ENCODE measurements at places on chromosomes 3 and 15.

- DNase-seq = no peak
- H3K4me3 ChIP-seq = no peak overlapping the region
- H3K4me1 ChIP-seq = no peaks in the 10 kb centered on the region
- no peak overlapping the region for H3K27ac ChIP-seq
- no peaks in the 10 kb centered on the region for H3K36me3 ChIP-seq
These were observed 175.1 kb downstream of the PTPRG start for GRCh38 chr3:61736506-61736905.

DNA sequence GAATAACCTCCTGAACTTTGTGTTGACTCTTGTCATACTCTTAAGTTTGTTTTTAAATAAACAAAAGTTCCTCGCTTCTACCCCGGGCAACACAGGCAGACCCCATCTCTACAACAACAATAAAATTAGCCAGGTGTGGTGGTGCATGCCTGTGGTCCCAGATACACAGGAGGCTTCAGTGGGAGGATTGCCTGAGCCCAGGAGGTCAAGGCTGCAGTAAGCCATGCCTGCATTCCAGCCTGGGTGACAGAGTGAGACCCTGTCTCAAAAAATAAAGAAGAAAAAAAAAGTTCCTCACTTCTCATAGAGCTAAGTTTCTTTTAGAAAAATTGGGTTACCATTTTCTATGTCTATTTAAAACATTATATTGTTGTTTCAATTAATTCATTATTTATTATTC is 29.2 kb downstream of the HDGFL3 start:
- no peak overlapping the region for H3K27ac ChIP-seq
- no peak for DNase-seq
- H3K4me3 ChIP-seq = no peak overlapping the region
- no peaks in the 10 kb centered on the region for H3K27me3 ChIP-seq
- no peaks in the 10 kb centered on the region for H3K36me3 ChIP-seq

DNA sequence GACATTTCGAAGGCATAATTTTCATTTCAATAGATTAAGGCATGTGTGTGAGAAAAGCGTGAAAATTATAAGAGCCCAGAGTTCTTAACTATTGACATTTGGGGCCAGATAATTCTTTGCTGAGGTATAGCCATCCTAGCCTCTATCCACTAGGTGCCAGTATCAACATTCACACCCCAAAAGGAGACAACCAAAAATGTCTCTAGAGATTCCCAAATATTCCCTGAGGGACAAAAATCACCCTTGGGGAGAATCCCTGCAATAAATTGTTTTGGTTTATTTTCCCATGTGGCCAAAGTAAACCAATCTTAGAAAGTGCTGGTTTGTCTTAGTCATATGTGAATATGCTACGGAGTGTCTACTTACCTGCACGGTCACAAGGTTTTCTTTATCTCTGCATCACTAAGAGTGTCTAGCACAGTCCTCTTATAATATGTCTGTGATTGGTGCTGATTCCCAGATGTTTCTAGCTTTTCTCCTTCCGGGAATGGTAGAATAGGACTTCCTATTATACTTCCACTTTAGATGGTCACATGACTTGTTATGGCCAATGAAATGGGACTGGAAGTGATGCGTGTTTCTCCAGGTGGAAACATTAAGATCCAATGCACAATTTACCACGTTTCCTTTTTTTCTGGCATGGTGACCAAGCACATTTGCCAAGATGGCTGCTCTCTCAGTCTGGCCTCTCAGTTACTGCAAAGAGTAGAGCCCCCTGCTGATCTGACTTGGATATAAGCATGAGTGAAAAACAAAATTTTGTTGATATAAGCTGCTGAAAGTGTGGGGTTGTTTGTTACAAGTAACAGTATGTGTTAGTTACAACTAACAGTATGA is 8.0 kb upstream of the KBTBD8 start:
- DNase-seq = no peak
- H3K27ac ChIP-seq = no peak overlapping the region
- H3K4me1 ChIP-seq = no peaks in the 10 kb centered on the region
- no peak overlapping the region for H3K4me3 ChIP-seq
- H3K27me3 ChIP-seq = no peaks in the 10 kb centered on the region

DNA sequence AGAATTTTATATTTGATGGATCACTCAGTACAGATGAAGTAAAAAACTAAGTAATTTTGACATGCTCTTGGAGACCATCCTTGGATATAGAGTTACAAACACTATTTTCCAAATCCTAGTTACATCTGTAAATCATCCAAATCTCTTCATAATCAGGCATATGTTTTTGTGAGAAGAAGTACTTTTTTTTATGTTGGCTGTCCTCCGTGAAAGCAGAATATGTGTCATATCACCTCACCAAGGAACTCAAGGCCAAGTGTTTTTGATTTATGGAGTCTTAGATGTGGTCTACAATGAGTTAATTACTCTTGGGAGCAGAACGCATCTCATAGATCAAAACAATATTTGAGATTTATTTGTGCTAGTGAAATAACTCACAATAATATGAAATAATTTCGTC is 416.5 kb upstream of the TGFBR2 start:
- no peak for DNase-seq
- no peaks in the 10 kb centered on the region for H3K4me1 ChIP-seq
- H3K27ac ChIP-seq = no peak overlapping the region
- H3K36me3 ChIP-seq = no peaks in the 10 kb centered on the region
- H3K4me3 ChIP-seq = no peak overlapping the region

DNA sequence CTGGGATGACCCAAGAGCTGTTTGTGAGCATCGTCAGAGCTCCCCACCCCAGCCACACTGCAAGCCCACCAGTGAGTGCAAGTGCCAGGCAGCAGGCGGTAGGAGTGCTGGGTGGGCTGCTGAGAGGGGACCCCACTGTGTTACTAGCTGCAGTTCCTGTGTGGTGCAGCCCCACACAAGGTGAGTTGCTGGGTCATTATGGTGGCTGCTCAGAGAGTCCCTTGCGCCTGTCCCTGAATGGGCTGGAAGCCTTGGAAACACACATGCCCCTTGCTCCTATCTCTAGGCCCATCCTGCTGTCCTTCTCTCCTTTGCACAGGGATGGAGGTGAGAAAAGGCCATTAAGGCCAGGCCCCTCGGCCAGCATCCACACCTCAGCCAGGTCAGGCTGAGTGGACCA is 83.7 kb downstream of the SEC22A start:
- H3K36me3 ChIP-seq = no peaks in the 10 kb centered on the region
- H3K27ac ChIP-seq = no peak overlapping the region
- no peak for DNase-seq
- H3K4me1 ChIP-seq = no peaks in the 10 kb centered on the region

- no peak overlapping the region for H3K4me3 ChIP-seq
- H3K4me1 ChIP-seq = no peaks in the 10 kb centered on the region
- DNase-seq = no peak
- H3K27me3 ChIP-seq = no peaks in the 10 kb centered on the region
These were observed 150.2 kb downstream of the GSK3B start for GRCh38 chr3:119944091-119944490.

DNA sequence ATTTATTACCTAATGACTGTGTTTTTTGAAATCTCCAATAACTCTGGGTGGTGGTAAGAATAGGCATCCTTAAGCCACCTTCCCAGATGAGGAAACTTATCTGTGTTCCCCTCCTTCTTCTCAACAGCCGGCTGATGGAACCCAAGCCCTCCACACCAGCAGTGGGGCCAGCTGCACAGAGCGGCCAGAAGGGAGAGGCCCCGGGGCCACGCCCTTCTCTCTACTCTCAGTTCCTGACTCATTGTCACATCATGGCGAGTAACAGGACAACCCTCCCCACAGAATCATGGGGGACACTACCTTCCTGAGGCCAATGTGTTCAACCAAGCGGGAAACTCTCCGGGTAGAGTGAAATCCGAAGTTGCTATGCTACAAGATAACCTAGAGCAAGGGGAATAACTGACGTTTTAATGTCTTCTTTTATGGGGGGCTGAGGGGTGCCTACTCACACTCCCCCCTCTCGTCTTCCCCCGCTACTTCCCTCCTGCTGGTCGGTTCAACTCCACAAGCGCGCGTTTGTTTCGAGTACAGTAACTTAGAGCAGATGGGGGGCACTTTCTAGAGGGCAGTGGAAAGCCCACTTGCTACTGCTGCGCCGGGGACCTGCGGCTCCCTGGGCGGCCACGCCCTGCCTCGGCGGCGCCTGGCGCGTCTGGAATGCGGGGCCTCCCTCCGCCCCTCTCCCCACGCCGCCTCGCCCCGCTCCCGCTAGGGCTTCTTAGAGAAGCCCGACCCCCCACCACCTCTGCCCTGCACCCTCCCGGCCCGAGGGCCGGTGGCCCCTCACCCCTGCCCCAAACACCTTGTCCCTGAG is 621 bp downstream of the ANXA2 start:
- H3K4me3 ChIP-seq = peak overlapping the region; percentile 87
- DNase-seq = peak; percentile 38
- no peaks in the 10 kb centered on the region for H3K36me3 ChIP-seq
- no peaks in the 10 kb centered on the region for H3K27me3 ChIP-seq

- no peaks in the 10 kb centered on the region for H3K4me1 ChIP-seq
- no peak overlapping the region for H3K27ac ChIP-seq
- H3K4me3 ChIP-seq = no peak overlapping the region
- no peaks in the 10 kb centered on the region for H3K27me3 ChIP-seq
These were observed 58.1 kb upstream of the FNDC3B start for GRCh38 chr3:171981271-171981605.

DNA sequence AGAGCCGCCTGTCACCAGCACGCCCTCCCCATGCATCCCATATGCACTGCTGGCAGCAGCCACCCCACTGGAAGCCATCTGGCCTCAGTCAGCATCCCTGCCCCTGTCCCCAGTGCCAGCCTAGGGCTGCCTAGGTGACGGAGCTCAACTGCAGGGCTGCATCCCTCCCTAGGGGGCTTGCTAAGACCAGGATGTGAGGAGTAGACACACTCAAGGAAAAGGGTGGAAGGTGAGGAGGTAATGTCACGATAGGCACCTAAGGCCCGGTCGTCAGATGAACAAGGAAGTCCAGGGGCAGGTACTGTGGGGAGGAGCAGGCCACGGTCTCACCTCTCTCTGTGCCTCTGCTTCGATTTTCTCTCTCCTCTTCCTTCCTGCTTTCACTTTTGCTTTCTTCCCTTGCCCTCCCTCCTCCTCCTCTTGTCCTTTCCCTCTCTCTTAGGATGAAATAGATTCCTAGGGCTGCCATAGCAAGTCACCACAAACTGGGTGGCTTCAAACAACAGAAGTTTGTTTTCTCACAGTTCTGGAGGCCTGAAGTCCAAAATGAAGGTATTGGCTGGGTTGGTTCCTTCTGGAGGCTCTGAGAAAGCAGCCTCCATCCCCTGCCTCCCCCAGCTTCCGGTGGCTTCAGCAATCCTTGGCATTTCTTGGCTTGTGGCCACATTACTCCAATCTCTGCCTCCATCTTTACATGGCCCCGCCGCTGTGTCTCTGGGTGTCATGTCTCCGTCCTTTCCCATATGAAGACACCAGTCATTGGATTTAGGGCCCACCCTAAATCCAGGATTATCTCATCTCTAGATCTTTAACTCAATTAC is 298.3 kb downstream of the SHQ1 start:
- H3K27me3 ChIP-seq = no peaks in the 10 kb centered on the region
- no peaks in the 10 kb centered on the region for H3K4me1 ChIP-seq
- H3K27ac ChIP-seq = no peak overlapping the region

- peaks cover 4% of the 10 kb centered on the region for H3K4me1 ChIP-seq
- no peak for DNase-seq
- no peak overlapping the region for H3K4me3 ChIP-seq
- H3K27me3 ChIP-seq = no peaks in the 10 kb centered on the region
- peaks cover 6% of the 10 kb centered on the region for H3K36me3 ChIP-seq
These were observed 29.7 kb downstream of the SUCLG2 start for GRCh38 chr3:67624687-67625086.

DNA sequence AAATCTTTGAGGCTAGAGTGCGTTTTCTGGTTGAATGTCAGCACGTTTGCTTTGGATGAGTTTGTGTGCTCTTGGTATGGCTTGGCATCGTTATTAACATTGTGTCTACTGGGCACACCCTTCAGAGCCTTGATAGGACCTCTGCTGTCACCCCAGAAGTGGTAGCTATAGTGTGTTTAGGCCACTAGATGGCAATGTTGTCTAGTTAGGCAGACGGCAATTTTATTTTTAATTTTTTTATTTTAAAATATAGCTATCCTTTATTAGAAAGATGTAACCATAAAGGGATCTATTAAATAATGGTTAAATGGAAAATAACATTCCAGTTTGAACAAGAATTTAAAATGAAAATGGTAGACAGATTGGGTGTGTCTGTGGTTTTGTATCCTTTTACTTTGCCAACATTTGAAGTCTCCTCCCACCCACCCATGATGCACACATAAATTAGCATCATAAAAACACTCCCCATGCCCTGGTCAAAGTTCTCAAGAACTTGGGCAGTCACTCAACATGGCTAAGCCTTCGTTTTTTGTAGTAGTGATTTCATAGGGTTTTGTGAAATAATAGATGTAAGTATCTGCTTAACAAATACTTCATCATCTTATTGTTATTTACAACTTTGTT is 200.7 kb downstream of the KCNH8 start:
- no peaks in the 10 kb centered on the region for H3K36me3 ChIP-seq
- DNase-seq = no peak
- H3K4me1 ChIP-seq = no peaks in the 10 kb centered on the region
- no peak overlapping the region for H3K4me3 ChIP-seq

- no peak overlapping the region for H3K4me3 ChIP-seq
- no peaks in the 10 kb centered on the region for H3K4me1 ChIP-seq
- no peak overlapping the region for H3K27ac ChIP-seq
- no peak for DNase-seq
These were observed 28.1 kb downstream of the CPNE4 start for GRCh38 chr3:132006605-132007204.

- H3K4me1 ChIP-seq = no peaks in the 10 kb centered on the region
- no peaks in the 10 kb centered on the region for H3K36me3 ChIP-seq
- no peak for DNase-seq
- no peak overlapping the region for H3K27ac ChIP-seq
- no peak overlapping the region for H3K4me3 ChIP-seq
These were observed 2.9 kb downstream of the TIMP4 start for GRCh38 chr3:12155828-12156227.

DNA sequence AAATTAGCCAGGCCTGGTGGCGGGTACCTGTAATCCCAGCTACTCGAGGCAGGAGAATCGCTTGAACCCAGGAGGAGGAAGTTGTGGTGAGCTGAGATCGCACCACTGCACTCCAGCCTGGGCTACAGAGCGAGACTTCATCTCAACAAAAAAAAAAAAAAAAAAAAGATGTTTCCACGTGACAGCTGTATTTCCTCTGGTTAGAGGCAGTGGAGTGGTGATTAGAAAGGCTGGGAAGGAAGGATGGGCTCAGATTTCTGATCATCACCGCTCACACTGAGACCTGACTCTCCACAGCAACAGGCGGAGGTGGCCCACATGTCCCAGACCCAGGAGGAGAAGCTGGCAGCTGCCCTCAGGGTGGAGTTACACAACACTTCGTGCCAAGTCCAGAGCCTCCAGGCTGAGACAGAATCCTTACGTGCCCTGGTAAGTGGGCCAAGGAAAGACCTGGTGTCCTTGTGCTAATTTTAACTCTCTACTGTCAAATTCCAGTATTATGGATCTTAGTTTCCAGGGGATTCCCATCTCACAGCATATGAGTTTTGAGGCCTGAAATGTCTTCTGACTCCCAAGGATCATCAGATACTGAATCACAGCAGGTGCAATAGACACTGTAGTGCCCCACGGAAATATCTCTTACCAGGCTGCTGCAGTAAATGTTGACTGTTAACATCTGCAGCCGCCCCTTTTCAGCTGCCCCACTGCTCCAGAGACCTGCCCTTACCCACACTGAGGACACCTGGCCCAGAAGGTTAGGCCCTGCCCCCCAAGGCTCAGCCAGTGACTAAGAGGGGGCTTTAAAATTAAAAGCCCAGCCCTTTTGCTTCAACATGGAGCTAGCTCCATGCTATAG is 66.9 kb downstream of the BFSP2 start:
- peaks cover 4% of the 10 kb centered on the region for H3K4me1 ChIP-seq
- DNase-seq = no peak
